ENCODE measurements at places on chromosomes 16 and 17.

DNA sequence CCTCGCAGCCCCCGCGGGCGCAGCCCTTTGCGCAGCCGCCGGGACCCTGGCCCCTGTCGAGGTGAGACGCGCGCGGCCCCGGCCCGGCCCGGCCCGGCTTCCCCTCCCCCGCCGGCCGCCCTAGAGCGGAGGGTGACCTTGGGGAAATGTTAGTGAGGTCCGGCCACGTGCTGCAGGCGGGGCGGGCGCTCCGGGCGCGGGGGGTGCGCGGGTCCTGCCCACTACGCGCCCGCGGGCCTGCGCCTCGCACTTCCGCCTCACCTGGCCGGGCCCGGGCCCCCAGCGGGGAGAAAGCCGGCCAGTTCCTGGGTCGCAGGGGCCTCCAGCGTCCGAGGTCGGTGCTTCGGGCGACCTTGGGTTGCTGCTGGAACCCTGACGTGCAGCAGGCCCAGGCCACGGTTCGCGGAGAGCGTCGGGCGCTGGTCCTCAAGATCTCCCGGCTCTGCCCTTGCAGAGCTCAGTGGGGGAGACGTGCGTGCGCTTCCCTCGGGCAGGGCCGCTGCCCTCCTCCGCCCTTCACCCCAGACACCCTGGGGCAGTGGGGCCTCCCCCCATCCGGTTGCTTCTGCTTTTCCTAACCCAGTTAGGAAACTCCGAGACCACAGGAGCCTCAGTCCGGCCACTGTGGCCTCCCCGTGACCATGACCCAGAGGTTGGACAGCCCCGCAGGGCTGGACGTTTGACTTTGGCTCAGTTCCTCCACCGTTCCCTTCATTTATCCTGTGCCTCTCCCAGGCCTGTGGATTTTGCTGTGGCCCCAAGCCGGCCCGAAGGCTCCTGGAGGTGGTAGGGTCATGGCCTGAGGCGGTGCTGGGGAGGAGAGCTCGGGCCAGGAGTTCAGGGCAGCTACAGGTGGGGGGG, 791 bp downstream of the MCRIP2 start:
- no peak for DNase-seq

DNA sequence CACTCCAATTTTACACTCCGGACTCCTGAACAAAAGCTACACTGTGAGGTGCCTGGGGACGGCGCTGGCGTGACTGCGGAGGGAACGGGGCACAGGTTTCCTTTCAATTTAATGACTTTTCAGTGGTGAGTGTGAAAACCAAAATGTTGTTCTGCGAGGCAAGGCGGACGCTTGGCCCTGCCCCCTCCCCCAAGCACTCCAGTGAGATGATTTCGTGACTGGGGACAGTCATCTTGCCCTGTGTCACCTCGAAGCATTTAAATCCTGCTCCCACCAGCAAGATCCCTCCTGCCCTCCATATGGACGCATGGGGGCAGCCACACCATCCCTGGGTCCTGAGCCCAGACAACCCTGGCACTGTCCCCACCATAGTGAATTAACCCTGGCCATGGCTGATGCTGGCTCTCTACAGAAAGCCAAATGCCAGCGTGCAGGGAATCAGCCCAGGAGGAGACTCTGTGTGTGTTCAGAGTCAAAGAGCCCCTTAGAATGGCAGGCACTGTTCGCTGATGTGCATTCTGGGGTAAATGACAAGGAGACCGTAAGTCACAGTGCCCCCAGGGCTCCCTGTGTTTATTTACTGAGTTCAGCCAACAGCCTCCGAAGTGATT, 41.0 kb downstream of the C16orf95 start:
- DNase-seq, result no peak

DNA sequence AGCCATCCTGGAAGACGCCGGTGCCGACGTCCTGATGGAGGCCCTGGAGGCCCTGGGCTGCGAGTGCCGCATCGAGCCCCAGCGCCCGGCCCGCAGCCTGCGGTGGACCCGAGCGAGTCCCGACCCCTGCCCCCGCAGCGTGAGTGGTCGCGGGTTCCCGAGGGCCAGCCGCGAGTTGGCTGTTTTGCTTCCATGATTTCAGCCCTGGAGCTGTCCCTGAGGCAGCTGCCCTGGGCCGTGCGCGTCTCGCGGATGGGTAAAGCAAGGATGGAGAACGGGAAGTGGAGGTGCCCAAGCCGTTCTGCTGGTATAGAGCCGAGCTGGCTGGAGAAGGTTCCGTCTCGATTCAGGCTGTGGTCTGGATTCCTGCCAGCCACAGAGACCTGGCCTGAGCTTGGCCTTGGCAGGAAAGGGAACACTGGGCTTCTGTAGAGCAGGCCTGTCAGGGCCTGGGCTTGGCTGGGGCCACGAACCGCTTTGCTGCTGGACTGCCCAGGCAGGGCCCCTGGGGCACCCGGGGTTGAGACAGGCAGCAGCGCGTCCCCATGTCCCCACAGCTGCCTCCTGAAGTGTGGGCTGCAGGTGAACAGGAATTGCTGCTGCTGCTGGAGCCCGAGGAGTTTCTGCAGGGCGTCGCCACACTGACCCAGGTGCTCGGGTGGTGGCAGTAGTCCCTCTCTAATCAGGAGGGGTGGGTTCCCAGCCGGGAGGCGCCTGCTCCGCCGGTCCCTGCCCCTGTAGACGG, 941 bp upstream of the MRPS34 start:
- no peak for DNase-seq

DNA sequence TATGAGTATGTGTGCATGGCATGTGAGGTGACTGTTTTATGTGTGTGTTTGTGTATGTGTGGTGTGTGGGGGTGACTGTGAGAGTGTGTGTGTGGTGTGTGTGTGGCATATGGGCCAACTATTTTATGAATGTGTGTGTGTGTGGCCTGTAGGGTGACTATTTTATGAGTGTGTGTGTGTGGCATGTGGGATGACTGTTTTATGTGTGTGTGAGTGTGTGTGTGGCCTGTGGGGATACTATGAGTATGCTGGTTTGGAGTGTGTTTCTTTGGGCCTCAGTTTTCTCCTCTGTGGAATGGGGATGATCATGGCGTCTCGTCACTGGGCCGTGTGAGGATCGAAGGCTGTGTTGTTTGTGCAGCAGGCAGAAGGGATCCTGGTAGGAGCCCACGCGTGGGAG, 152.1 kb upstream of the PLCG2 start:
- no peak for DNase-seq

DNA sequence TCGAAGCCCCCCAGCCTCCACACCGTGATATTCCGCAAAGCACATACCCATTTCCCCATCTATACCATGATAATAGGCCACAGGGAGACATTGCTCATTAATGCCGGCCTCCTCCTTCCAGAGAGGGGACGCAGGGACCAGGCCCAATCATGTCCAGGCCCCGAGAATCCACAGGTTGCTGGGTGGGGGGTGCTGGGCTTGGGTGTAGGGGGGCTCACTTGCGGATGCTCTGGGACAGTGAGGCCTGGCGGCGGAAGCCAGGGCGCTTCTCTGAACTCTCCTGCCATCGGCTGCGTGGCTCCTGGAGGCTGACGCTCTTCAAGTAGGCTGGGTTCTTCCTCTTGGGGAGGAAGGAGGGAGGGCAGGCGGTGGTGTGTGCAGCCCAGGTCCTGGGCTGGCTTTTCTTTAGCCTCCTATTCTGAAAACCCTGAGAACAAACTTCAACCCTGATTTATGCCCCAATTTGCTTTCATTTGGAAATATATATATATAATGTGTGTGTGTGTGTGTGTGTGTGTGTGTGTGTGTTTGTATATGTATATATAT, 12.2 kb downstream of the AANAT start:
- DNase-seq, result no peak

DNA sequence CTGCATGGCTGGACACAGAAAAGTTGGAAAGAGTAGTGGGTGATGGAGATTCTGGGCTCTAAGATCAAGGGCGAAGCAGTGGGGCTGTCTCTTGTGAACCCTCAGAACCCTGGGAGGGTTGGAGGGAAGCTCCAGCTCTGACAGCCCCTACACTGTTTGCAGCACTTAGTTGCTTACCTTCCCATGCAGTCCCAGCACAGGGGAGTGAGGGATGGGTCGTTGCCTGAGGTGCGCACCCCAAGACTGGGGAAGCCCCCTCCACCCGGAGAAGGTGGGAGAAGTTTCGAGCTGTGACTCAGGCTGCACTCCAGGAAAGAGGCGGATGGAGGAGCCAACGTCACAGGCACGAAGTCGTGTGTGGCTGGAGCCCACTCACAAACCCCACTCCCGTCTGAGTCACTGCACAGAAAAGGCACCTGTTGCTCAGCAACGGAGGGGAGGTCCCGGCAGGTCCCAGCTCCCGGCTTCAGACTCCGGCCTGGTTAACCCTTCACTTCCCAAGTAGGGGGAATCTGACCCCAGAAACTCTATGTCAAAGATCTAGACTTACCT, 60.1 kb downstream of the AIPL1 start:
- no peak for DNase-seq

DNA sequence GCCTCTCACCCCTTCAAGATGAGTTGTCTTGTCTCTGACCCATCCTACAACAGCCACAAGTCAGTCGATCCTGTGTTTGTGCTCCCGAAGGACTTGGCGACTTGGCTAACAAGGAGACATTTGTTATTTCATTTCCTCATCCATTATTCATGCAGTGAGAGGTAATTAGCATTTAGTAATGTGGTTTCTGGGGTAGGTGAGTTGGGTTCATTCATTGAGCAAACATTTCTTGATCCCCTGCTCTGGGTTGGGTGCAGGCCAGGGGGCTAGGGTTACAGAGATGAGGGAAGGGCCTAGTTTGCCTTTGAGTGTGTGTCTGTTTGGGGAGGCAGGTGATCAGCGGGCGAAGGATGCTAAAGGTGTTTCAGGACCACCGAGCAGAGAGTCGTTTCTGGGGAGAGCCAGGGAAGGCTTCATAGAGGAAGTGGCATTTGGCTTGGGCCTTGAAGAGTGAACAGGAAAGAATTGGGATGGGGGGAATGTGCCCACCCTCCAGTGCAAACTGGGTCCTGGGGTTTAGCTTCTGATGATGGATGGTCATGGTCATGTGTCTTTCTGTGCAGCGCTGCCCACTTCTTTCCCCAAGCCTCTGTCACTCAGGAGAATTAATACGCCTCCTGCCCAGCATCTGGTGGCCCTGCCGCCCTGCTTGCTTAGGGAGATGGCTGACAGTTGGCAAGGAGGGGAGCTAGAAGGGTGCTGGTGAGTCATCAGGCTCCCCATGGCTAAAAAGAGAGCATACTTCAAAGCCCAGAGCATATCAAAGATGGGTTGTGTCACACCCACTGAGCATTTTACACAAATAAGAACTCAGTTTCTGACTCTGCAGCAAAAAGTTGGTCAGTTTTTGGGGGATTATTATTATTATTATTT, 38.5 kb downstream of the MSI2 start:
- no peak for DNase-seq

GRCh38 chr17:38672788-38673706, 1.7 kb downstream of the EPOP start:
- DNase-seq, result no peak

DNA sequence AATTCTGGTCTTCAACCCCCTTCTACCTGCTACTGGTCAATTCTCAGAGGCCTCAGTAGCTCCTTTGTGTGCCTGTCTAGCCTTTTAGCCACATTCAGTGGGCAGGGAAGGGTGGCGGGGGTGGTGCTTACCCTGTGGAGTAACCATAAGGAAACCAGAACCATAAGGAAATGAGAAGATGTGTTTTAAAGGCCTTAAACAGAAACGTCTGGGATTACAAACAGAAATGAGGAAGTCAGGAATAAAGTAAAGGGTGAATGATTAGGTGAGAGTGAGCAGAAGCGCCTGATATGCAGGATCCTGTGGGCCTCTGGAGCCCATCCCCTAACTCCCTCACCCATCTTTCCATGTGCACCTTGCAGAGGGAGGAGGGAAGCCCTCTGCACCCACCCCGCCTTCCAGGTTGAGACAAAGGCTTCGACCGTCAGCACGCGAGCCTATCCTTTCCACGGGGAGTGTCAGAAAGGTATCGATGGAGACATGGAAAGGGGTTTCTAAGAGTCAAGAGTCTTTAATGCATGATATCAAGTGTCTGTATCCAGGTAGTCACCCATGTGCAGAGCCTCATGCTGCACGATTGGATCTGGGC, 20.4 kb downstream of the KIAA0513 start:
- DNase-seq, result no peak

- no peak for DNase-seq
Measured at GRCh38 chr16:87321336-87322107, 4.3 kb upstream of the C16orf95 start.

DNA sequence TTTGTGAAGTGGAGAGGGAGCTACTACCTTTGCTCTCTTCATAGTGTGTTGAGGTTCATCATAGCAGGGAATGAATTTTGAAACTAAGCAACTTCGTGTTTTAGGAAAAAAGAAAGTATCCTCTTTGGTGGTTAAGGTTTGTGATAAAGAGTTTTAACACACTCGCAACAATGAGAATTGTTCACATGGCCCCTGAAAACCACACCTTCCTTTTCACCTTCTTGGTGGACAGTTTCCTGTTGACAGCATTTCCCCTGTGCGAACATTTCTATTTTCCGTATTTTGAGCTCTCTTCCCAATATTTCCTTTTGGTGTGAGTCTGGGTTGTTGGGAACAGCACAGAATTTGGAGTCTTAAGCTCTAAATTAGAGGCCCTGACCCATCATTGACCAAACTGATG, 3.8 kb downstream of the OR4D2 start:
- no peak for DNase-seq

- DNase-seq, result no peak
Measured at GRCh38 chr17:69111794-69112193, 29.9 kb downstream of the ABCA6 start.

GRCh38 chr16:23729503-23730424, 16.7 kb upstream of the ERN2 start:
- DNase-seq, result no peak

DNA sequence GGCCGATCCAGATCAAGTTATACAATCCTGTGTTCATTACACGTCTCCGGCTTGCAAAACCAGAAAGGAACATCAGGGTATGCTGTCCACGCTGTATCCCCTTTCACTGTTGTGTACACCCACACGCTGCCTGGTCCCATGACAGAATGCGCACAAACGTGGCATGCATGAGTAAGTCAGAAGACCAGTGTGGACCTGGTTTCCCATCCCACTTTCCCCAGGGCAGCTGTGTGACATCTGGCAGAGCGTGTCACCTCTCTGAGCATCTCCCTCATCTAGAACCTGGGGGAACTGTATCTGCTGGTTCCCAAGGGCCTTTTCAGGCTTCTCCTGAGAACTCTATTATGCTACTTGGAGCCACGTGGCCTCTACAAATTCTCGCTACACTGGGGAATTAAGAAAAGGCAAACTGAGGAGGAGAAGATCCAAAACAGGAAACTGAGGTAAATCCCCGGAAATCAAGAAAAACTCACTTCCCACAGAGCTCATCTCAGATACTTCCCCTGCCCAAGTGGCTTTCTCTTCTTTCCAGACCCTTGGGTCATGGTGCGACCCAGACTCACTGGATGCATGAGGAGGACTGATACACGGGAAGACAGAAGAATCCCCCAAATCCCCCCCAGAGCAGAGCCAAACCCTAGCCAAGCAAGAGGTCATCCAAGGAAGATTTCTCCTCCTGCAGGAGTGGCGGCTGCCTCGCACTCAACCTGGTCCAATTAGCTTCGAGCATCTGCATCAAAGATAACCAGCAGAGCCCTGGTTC, 139.3 kb downstream of the GAS7 start:
- DNase-seq, result no peak

- DNase-seq, result no peak
Measured at GRCh38 chr17:42667088-42667951, 8.2 kb downstream of the TUBG2 start.

DNA sequence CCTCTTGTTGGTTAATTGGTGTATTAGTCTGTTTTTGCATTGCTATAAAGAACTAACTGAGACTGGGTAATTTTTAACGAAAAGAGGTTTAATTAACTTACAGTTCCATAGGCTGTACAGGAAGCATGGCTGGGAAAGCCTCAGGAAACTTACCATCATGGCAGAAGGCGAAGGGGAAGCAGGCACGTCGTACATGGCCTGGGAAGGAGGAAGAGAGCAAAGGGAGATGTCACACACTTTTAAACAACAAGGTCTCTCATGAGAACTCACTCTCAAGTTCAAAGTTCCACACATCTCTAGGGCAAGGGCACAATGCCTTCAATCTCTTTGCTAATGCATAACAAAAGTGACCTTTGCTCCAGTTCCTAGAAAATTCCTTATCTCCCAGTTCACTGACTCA, 125.0 kb upstream of the IRX5 start:
- DNase-seq, result no peak
